ENCODE measurements at places on chromosomes 16 and 17.

- DNase-seq = no peak
Measured at GRCh38 chr16:7339700-7340099, 7.1 kb downstream of the RBFOX1 start.

GRCh38 chr16:73945631-73946030 is 351.0 kb upstream of the PSMD7 start:
- no peak for DNase-seq

DNA sequence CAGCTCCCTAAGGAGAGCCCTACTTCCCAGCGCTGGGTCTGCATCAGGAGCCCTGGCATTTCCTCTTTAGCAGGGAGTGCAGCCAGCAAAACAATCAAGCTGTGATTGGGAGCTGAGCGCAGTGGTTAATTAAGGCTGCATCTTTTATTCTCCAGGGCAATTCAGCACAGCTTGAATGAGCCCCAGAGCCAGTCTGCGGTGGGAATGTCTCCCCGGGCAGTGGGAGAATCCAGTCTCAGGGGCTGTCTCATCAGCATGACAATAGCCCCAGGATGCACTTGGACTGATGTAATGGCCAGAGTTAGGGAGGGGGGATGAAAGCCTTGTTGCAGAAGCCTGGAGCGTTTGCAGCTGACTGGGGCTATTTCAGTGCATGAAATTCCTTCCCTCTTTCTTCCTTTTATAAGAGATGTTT is 292.6 kb upstream of the SOX9 start:
- peak; percentile 37 for DNase-seq

GRCh38 chr16:68283346-68283745 is 19.0 kb downstream of the SLC7A6 start:
- DNase-seq = no peak

DNA sequence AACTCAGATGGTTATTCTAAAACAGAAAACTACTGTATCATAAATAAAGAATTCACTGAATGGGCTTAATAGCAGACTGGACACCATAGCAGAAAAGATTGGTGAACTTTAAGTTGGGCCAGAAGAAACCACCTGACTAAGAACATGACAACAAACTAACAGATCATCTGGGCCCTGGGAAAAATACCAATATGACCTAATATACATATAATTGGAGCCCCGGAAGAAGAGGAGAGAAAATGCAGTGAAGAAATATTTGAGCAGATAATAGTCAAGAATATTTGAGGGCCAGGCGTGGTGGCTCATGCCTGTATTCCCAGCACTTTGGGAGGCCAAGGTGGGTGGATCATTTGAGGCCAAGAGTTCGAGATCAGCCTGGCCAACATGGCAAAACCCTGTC is 25.5 kb upstream of the SDK2 start:
- DNase-seq = no peak

All from AG09319 (cell line).